MV-4-11 (cell line): ENCODE measurements at places on chromosomes 13 and 19.

DNA sequence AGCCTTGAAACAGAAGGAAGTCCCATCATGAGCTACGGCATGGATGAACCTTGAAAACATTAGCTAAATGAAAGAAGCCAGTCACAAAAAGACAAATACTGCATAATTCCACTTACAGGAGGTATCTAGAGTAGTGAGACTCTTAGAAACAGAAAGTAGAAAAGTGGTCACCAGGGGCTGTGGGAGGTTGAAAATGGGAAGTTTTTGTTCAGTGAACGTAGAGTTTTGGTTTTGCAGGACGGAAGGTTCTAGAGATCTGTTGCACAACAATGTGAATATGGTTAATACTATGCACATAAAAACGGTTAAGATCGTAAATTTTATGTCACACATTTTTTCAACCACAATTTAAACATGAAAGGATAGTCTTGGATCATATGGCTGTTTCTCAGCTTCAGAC lies 11.9 kb upstream of the SLC10A2 start:
- peak; percentile 98 for DNase-seq

DNA sequence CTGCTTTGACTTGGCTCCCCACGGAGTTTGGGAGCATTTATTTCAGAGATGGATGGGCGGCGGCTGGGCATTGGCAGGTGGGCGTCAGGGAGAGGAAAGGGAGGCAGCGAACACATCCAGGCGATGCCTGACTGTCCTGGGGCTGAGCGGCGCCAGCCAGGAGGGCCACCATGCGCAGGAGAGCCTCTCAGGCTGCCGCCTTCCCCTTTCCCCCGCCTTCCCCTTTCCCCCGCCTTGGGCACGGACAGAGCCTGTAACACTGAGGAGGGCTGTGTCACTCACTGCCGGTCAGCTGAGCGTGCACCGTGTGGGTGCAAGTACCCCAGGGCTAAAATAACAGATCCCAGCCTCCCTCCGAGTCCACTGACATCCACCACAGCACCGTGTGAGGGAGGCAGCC lies 11.4 kb downstream of the MCF2L start:
- peak; percentile 42 for DNase-seq

DNA sequence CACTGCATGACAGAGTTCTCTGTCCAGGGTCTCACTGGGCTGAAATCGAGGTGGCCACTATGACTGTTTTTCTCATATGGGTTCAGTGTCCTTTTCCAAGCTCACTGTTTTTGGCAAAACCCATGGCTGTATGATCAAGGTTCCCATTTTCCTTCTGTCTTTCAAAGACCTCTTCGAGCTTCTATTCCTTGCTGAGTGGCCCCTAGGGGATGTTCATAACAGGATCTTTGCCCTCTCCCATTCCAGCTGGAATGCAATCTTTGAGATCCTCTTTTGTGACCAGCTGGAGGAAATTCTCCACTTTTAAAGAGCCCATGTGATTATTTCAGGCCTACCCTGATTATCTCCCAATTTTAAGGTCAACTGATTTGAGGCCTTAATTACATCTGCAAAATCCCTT lies 572.5 kb upstream of the SLC10A2 start:
- DNase-seq: no peak

DNA sequence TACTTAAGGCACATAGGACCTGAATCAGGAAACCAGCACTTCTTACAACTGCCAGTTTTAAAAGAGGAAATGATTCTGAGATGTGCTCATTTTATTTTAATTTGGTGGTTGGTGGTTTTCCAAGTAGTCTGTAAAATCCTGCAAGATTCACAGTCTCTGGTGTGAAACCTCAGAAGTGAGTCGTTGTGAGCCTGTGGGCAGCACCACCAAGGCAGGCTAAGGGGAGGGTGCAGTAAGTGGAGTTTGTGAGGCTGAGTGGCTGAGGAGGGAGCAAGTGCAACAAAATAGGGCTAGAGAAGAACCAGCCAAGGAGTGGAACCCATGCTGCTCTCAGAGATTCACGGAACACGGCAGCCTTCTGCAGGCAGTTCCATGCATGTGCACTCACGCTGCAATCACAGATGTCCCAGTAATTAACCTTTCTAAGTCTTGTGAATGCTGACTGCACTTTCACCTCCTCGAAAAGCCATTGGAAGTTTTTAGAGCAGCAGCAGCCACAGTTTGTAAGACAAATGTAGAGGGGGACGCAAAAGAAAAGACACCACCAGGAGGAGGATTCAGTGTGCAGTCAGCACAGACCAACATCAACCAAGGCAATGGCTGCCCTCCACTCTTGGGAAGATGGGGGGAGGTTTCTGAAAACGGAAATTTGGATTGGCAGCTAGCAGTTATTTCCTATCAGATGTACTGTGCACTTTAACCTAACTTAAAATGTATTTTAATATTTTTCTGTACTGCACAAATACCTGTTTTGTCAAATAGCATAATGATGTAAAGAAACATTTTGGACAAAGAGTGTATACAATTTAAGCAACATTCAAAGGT lies 44.9 kb downstream of the ESD start:
- DNase-seq: peak; percentile 99

DNA sequence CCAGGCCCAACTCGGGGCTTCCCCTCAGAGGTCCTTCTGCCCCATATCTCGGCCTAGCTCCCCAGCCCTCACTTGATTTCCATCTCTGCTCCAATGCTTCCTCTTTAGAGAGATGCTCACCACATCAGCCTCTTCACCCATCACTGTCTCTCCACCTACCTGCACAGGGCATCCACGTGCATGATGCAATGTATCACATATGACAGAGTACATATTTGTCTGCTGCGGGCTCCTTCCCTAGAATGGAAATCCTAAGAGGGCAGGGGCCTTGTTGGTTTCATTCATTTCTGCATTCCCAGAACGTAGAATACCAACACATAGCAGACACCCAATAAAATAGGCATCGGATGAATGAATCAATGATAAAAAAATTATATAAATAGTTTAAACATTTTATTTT lies 130.3 kb downstream of the USP12 start:
- no peak for DNase-seq

- DNase-seq: no peak
These were observed 309.1 kb downstream of the KLF12 start for GRCh38 chr13:73825143-73825542.

GRCh38 chr13:48000559-48001113 lies 437 bp downstream of the SUCLA2 start:
- DNase-seq: no peak

- no peak for DNase-seq
These were observed 18.6 kb upstream of the LMTK3 start for GRCh38 chr19:48530066-48530720.
